Activated T-cell treated with anti-CD3 and anti-CD28 coated beads, Interleukin-2, amount 50 U/mL, for 72 hours (primary cell): ENCODE measurements at places on chromosomes 7 and 10.
A peak's percentile ranks its signal among the peaks of the same experiment; 100 is the strongest.

DNA sequence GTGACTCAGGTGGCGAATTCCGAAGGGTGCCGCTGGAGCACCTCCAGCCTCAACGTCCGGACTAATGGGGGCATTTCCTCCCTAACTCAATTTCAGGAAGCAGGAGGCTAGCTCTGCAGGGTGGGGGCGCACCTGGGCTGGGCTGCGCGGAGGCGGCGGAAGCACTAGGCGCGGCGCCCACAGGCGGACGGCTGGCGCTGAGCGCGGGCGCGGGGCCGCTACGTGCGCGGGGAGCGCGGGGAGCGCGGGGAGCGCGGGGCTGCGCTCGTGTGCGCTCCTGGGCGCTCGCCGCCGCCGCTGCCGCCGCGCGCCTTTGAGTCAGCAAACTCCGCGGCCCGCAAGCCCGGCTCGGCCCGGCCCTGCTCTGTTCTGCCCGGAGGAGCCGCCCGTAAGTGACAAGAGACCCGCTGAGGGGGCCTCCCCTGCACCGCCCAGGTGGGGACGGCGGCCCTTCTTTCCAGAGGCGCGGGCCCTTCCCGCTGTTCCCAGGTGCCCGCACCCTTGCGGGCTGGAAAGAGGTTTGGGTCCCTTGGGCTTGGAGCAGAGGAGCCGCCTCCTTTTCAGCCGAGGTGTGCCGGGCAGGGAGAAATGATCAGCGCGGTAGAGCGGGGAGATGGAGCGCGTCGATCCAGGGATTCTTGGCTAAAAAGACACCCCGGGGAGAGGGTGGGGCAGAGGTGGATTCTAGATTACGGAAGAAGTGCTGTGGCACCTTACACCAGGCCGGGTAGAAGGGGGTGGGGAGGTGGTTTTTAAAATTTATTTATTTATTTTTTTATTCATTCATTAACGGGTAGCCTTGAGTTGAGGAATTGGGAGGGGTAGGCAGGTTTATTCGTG, at the start of gene SNX10:
Gene SNX10, plus strand, starts transcription at position 164 of the 840 bp plus-strand sequence. CDS start 54,581 bp downstream, outside the sequence.
- DNase-seq: peak; percentile 77

GRCh38 chr10:30059209-30060107, at the start of gene JCAD:
Gene JCAD (minus strand): TSS chr10:30059586. CDS start chr10:30047812, 11,774 bp downstream.
- peak; percentile 61 for DNase-seq

DNA sequence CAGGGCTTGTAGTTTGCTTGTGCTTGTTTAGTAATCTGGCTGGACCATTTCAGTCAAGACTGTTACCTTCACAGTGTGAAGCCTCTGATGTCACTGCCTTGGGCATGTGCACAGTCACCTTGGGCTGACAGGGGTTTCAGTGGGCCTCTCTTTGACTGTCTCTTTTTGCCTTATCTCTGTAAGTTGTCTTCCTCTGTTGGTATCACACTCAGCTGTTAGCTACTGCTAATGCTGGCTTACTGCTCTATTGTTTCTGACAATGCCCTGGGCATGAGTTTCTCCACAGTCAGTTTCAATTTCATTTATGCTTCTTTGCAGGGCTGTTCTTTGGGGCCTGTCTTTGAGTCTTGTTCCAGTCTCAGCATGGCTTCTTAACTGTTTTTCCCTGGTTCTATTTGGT, 201.9 kb upstream of the SHH start:
- DNase-seq: no peak

DNA sequence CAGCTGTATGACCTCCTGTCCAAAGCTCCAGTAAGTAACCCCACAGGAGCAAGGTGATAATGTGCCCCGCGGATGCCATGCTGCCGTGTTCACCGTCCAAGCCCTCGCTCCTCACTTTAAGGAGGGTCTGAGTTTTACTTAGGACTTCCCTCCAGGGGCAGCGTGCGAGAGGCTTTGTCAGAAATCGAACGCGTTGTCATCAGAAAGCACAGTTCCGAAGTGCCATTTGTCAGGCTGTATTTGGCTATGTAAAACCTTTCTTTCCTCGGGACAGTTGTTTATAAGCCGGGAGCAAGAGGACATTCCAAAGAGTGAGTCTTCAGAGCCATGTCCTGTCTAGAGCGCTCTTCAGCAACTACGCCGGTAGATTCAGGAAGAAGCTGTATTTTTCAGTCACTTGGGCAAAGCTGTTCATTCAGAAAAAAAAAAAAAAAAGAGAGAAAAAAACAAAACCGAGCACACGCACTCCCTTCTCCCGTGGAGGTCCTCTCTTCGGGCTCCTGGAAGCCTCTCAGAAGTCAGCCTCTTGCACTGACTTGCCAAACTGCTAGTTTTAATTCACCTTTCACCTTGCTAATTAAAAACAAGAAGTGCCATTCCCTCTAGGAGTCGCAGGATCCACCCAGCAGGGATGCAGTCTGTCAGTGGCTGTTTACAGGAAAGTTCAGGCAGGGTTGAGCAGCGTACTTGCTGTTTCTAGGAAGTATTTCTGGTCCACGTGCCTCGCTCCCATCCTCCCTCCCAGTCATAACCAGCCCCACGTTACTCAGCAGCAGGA, at the start of gene SEMA3E:
Gene SEMA3E, minus strand, starts transcription at position 676 of the 778 bp plus-strand sequence.
- DNase-seq: no peak

- DNase-seq: no peak
Observed at GRCh38 chr10:59000162-59000825, 176.1 kb upstream of the PHYHIPL start.

- no peak for DNase-seq
Observed at GRCh38 chr10:32205670-32206069, 141.3 kb downstream of the EPC1 start.

DNA sequence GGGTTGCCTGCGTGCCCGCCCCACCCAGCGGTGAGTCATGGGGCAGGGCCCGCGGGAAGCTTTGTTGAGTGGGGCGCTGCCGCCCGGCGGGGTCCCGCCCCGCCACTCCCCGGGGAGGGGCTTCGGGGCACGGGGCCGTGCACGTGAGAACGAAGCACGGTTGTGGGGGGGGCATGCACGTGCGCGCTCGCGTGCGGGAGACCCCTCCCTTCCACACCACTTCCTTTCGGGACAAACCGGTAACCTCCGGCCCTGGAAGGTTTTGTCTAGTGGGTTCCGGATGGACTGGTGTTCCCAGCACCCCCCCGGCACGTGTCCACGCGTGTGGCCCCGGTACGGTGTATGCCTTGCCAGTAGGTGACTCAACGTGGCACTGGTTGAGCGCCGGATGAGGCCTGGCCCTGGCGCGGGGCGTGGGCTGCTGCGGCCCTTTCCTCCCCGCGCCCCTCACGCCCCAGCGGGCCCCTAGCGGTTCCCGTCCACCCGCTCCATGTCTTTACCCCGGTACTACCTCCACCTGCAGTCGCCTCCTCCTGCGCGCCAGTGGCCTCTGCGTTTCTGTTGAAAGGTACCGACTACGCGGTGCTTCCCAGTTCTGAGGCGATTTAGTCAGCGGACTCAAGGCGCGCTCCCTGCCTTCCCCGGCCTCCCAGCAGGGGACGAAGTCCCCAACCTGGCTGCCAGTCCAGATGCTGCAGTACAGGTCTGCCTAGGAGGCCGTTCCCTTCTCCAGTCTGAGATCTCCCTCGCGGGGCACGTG, 3.1 kb downstream of the ADIRF start:
- DNase-seq: peak; percentile 90

DNA sequence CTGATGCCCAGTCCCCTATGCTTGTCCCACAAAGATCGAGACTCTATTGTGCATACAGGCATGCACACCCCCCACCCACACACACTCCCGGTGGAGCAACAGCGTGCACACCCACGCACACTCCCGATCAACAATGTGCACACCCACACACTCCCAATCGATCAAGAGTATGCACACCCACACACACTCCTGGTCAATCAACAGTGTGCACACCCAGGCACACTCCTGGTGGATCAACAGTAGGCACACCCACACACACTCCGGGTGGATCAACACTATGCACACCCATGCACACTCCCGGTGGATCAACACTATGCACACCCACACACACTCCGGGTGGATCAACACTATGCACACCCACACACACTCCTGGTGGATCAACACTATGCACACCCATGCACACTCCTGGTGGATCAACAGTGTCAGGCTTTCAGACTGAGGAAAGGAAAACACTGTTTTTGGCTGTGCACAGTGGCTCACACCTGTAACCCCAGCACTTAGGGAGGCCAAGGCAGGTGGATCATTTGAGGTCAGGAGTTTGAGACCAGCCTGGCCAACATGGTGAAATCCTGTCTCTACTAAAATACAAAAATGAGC, 118.8 kb downstream of the PTPRN2 start:
- no peak for DNase-seq

DNA sequence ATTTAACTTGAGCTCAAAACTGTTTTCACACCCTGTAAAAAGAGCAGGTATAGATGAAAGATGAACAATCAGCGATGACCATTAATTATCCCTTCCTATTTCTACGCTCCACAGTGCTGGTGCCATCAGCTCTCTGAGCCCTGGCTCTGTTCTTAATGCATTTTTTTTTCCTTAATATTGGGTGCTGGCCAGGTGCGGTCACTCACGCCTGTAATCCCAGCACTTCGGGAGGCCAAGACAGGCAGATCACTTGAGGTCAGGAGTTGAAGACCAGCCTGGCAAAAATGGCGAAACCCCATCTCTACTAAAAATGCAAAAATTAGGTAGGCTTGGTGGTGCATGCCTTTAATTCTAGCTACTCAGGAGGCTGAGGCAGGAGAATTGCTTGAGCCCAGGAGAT, 4.2 kb downstream of the STEAP4 start:
- DNase-seq: no peak
